ENCODE measurements at places on chromosomes 2 and 18.

DNA sequence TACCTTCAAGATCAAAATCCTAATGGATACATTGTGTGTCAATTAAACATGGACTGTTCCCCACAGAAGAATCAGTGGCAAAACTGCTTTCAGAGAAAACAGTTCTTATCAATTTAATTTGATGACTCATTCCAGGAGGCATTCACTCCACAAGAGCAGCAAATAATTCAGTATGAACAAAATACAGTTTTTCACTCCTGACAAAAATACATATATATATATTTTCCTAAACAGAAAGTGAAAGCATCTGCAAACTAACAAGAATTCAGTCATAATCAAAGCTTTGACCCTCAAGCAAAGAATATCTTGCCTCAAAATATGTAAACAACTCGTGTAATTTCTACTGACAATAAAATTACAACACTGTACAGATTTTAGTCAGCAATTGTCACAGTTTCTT is 685.1 kb upstream of the SLC8A1 start:
- DNase-seq, result peak; percentile 17

GRCh38 chr18:23738151-23738550 is 48.9 kb downstream of the LAMA3 start:
- DNase-seq, result no peak

DNA sequence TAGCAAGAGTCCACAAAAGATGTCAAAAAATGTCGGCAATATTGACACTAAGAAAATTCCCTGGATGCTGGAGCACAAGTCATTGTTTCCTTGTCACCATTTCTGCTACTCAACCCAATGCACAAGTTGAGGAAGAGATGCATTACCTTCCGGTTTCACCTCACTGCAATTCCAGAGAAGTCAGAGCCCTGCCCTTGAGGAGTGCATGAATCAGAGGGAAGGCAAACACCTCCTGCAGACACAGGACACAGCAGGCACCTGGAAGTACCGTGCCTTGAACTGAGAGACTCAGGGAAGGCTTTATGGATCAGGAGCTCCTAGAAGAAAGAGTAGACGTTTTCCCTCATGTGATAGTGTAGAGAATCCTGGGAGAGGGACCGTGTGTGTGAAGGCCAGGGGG is 62.7 kb upstream of the ARL4C start:
- no peak for DNase-seq

DNA sequence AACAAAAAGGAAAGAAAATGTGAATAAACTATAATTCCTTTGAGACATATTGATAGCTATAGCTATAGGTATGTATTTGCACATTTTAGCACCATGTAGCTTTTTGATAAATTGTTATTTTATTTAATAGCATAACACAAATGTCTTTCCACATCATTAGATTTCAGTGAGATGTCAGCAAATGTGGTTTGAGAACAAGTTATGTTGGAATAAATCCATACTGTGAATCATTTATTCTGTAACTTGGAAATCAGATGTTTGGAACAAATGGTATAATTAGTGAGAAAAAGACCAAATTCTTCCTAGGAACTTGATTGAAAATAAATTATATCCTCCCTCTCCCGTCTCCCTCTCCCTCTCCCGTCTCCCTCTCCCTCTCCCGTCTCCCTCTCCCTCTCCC is 62.8 kb downstream of the NABP1 start:
- DNase-seq, result no peak

DNA sequence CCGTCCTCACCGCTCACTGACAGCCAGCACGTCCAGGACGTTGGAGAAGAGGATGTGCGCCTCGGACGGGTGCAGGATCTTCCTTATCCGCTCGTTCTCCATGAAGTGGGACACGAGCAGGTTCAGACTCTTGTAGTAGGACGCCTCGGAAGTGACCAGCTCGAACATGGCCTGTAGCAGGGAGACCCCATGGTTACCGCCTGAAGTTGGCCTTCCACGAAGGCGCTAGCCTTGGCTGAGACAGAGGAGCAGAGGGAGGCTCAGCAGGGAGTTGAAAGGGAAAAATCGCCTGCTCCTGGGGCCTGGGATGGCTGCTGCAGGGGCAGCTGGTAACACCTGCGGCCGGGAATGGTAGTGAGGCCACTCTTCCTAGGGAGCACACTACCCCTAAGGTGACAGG is 24.7 kb downstream of the SNORC start:
- no peak for DNase-seq

GRCh38 chr2:110679337-110679707 is 1.5 kb upstream of the BUB1 start:
- DNase-seq, result no peak

GRCh38 chr2:238739668-238740067 is 108.2 kb upstream of the TWIST2 start:
- DNase-seq, result no peak

GRCh38 chr2:224938651-224939182 is 103.6 kb downstream of the DOCK10 start:
- DNase-seq, result no peak

GRCh38 chr2:196059491-196059960 is 9.1 kb downstream of the DNAH7 start:
- DNase-seq, result no peak

- DNase-seq, result peak; percentile 96
Observed at GRCh38 chr2:189580658-189581353, at the start of gene SLC40A1. Gene SLC40A1 (minus strand): TSS chr2:189580786. CDS start chr2:189580460, 326 bp downstream.

- no peak for DNase-seq
Observed at GRCh38 chr2:203689426-203690116, 16.9 kb upstream of the CD28 start.

DNA sequence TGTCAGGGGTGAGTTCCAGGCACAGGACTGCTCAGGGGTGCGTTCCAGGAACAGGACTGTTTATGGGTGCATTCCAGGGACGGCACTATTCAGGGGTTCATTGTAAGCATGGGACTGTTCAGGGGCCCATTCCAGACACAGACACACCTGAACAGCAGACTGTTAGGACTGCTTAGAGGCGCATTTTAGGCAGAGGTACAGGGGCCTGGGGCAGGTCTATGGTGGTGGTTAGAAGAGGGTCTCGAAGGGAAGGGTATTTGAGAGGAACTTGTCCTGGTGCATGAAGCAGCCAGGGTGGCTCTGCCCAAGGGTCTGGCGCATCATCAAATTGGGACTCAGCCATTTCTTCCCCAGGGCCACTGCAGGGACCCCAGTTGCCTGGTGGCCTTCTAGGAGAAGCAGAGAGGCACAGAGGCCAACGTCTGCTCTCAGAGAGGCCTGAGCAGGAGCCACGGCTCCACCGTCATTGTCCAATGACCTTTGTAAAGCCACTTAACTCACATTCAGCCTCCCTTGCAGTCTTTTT is 14.8 kb upstream of the MLPH start:
- DNase-seq, result no peak

GRCh38 chr2:42999856-43000241 is 207.5 kb upstream of the HAAO start:
- no peak for DNase-seq

DNA sequence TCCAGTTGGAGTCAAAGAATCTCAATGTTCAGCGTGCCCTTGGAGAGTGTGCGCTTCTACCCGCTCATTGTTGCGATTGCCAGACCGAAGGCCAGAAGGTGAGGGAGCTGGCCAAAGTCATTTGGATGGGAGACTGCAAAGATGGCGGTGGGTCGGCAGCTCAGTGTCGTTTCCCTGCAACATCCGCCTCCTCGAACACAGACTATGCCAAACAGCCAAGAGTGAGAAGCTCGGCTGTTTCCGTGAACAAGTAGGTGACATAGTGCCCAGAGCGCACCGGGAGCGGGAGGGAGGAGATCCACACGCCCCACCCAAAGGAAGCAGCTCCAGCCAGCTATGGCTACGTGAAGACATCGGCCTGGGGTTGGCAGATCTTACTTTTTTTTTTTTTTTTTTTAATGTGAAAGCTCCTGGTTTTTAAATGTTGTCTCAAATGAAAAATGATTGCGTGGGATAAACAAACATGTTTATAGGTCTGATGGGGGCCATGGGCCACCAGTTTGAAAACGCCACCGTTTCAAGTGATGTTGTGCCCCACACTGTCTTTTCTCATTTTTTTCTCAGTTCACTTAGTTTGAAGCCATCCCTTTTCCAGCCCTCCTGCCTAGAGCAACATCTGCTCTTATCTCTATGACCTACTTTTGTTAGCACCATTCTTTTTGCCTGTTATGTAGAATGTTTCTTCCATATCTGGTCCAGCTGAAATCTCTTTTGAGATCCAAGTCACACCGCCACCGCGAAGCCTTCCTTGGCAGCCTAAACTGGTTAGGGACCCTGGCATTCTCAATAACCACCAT is 682.4 kb downstream of the RNF144A start:
- DNase-seq, result no peak

DNA sequence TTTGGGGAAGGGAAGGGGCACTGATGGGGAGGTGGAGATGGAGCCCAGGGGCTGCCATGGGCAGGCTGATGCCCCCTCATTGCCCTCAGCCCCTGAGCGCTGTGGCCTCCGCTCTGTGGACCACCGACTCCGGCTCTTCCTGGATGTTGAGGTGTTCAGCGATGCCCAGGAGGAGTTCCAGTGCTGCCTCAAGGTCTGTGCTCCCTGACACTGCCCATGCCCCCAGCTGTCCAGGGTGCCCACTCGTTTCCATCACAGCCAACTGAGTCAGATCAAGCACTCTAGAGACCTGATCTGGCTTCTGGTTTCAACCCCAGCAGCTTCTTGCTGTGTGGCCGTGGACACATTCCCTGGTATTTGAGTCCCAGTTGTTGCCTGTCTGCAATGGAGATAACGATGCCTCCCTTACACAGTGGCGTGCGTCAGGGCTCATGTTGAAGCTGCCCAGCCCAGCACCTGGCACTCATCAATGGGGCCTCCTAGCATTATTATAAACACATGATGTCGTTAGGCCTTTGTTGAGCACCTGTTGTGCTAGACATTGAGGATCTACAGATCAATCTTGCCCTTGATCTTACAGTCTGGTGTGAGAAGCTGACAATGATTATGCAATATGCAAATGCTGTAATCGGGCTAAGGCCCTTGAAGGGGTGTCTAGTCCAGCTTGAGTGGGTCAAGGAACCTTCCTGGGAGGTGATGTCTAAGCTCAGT is 14.4 kb downstream of the STK11IP start:
- no peak for DNase-seq

DNA sequence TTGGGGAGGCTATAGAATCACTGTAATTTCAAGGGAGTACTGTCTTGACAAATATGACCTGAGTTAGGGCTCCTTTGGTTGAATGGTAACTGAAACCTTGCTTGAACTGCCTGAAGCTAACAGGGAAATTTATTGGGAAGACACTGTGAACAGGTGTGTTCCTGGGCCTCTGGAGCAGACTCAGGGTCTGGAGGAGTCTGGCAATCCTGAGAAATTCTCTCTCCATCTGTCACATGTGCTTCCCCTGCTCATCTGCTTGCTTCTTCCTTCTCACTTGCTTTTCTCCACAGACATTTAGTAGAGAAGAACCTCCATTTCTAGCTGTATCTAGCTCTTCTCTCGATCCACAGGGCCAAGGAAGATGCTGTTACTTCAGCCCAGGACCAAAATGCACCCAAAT is 476.5 kb downstream of the LRP1B start:
- DNase-seq, result no peak

DNA sequence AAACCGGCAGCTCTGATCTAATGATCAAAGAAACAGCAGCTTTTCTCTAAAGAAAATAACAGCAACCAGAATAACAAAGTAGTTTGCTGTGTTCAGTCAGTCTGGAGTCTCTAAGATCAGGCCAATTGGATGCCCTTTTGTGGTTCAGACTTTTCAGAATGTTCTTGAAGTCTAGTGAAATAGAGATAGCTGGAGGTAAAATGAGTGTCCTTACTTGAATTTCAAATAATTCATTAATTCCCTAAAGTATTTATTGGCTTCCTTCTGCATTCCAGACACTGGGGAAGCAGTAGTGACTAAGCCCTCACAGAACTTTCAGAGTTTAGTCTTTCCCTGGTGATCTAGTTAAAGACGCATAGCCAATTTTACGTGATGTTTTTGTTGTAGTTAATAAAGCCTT is 58.7 kb downstream of the C18orf54 start:
- peak; percentile 19 for DNase-seq

GRCh38 chr2:62459106-62459505 is 46.9 kb downstream of the TMEM17 start:
- DNase-seq, result no peak

DNA sequence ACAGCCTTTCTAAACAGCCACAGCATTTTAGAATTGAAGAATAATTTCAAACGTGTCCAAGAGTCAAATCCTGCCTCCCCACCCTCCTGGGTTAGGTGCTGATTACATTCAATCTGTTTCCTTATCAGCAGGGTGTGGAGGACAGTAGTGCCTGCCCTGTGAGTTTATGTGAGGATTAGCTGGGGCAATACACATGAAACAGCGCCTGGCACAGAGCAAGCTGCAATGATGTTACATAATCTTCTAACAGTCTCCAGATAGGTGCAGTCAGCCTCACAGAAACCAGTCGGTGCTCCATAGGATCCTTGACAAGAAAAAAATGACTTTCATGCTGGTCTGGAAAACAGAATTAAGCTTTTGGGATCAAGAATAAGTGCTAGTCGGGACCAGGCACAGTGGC is 91.7 kb upstream of the ITGA6 start:
- no peak for DNase-seq

GRCh38 chr2:173252581-173252980 is 102.1 kb upstream of the CDCA7 start:
- no peak for DNase-seq

DNA sequence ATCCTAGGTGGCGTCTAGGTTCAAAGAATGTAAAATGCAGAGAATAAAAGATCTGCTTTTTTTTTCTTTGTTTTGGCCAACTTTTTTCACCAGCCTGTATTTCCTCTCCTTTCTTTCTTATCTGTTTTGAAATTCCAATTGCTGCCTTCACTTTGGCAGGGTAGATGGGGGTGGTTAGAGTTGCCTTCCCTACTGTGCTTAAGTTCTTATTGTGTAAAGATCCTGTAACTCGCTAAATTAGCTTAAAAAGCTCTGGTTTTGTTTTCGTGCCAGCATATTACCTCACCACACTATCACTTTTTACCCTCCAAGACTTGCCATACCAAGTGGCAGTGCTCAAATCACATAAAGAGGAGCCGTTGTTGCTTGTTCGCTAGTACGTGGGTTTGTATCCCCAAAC is 921.7 kb downstream of the DPP10 start:
- DNase-seq, result no peak

DNA sequence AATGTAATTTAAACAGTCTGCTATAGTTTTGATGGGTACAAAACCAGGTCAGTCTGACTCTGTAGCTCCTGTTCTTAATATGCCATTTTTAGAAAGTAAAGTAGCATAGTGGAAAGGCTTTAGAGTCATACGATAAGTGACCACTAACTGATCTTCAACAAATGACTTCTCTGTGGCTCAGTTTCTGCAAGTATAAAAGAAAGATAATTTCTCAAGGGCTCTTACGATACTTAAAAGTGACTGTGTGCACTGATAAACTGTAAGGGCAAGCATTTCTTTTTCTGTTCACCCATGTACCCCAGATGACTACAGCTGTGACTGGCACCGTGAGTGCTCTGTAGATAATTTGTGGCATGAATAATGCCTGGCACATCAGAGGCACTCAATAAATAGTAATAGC is 178.7 kb downstream of the LCLAT1 start:
- no peak for DNase-seq

- no peak for DNase-seq
Observed at GRCh38 chr2:114040826-114041225, 150.9 kb downstream of the ACTR3 start.

- no peak for DNase-seq
Observed at GRCh38 chr18:10659000-10659399, 133.2 kb downstream of the NAPG start.

- DNase-seq, result no peak
Observed at GRCh38 chr18:60880184-60880583, 453.0 kb upstream of the CDH20 start.

- no peak for DNase-seq
Observed at GRCh38 chr18:42048158-42048557, 93.1 kb downstream of the PIK3C3 start.
